Stimulated activated effector memory CD8-positive, alpha-beta T cell treated with anti-CD3 and anti-CD28 coated beads, Interleukin-12 subunit alpha, Interleukin-12 subunit beta, amount 100 ng/mL, for 72 hours (primary cell): ENCODE measurements at places on chromosomes 5 and 9.

DNA sequence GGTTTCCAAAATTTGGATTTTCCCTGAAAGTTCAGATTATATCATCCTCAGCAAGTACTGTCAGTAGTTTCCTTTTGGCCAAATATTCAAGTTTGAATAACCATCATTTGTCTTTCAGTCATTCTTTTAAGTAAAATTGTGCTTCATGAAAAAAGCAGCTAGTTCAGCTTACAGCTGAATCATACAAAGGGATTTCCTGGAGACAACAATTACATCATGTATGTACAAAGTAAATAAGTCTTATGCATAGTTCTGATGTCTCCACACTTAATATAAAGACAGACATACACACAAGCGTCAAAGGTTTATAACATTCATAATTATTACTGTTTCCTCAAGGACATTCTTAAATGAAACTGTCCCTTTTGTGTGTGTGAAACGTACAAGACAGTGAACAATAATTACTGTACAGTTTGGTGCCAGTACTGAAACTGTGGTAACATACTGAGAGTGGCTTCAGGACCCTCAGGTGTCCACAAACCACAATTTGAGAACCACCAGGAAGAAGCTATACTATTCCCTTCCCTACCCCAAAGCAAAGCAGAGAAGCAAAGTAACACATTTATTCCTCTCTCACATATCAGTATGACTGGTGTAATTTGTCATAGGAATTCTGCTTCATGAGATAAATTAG lies 746.6 kb downstream of the TAF11L14 start:
- no peak for DNase-seq

DNA sequence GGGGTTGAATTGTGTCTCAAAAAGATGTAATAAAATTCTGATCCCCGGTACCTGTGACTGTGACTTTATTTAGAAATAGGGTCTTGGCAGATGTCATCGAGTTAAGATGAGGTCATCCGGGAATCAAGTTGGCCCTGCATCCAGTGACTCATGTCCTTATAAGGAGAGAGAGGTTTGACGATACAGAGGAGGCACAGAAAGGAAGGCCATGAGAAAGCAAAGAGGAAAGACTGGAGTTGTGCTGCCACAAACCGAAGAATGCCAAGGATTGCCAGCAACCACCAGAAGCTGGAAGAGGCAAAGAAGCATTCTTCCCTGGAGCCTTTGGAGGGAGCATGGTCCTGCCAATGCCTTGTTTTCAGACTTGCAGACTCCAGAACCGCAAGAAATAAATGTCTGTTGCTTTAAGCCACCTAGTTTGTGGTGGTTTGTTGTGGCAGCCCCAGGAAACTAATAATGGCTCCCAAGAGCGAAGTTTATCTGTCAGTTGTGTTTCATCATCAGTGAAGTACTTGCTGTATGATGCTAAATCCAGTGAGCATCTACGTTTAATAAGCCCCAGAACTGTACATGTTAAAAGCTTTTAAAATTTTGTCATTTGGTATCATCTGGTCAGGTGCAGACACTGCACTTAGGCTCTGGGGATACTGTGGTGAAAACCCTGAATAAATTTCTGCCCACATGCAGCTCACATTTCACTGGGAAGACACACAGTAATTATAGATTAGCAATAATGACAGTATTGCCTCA lies 114.8 kb downstream of the TLE4 start:
- DNase-seq = no peak

DNA sequence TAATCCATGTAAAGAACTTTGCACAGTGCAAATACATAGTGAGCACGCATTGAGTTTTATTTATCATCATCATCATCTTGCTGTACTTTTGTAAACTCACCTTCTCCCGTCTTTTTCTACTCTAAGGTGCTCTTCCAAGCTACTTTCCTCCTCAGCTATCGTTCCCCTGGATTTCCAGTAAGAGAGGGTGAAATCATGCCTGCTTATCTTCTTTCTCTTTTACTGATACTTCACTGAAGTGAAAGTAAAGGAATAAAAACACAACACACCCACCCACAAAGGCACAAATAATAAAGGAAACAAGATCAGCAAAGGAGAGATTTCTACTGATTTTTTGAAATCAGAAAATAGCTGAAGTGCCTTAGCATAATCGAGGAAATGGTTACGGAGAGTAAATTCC lies 509.9 kb downstream of the RAB3C start:
- DNase-seq = no peak

- DNase-seq = no peak
Observed at GRCh38 chr5:42872865-42873264, 61.2 kb upstream of the SELENOP start.

- no peak for DNase-seq
Observed at GRCh38 chr9:114603248-114603647, 7.8 kb upstream of the TMEM268 start.
